Activated naive CD4-positive, alpha-beta T cell treated with anti-CD3 and anti-CD28 coated beads, Interleukin-2, amount 50 U/mL, for 72 hours (primary cell): ENCODE measurements at places on chromosomes 3 and 15. TPM values are rescaled to one million over a fixed set of nuclear protein-coding genes. Genes with fewer than 3 reads are reported as not detected.

DNA sequence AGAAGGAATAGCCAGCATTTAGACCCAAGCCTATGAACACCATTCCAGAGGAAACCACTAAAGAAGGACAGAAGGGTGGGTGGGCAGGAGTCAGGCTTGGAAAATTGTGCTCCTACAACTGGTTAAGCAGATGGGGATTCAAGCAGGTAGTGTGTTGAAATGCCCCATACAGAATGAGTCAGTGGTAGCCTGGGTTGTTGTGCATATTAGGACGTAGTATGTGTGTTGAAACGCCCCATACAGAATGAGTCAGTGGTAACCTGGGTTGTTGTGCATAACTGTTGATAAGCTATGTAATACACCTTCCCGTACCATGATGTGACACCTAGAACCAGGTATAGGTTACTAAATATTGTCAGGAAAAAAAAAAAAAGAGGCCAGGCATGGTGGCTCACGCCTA lies 34.0 kb downstream of the MINDY4B start:
- DNase-seq, result no peak

DNA sequence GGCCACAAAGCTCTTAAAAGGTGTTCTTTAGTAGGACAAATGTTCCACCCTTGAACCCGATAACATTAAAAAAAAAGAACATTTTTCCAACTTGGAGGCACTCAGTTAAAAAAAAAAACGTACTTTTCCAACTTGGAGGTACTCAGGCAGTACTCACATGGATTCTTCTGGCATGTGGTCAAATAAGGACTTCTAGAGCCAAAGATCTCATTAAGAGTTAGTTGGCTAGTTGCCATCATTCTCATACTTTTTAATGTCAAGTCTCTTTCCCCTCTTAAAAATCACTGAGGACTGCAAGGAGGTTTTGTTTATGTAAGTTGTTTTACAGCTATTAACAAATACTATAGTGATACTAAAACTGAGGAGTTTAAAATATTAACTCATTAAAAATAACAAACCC lies 101.0 kb downstream of the CADPS start:
- DNase-seq, result no peak

- DNase-seq, result no peak
Observed at GRCh38 chr3:85050821-85051220, 92.0 kb downstream of the CADM2 start.

DNA sequence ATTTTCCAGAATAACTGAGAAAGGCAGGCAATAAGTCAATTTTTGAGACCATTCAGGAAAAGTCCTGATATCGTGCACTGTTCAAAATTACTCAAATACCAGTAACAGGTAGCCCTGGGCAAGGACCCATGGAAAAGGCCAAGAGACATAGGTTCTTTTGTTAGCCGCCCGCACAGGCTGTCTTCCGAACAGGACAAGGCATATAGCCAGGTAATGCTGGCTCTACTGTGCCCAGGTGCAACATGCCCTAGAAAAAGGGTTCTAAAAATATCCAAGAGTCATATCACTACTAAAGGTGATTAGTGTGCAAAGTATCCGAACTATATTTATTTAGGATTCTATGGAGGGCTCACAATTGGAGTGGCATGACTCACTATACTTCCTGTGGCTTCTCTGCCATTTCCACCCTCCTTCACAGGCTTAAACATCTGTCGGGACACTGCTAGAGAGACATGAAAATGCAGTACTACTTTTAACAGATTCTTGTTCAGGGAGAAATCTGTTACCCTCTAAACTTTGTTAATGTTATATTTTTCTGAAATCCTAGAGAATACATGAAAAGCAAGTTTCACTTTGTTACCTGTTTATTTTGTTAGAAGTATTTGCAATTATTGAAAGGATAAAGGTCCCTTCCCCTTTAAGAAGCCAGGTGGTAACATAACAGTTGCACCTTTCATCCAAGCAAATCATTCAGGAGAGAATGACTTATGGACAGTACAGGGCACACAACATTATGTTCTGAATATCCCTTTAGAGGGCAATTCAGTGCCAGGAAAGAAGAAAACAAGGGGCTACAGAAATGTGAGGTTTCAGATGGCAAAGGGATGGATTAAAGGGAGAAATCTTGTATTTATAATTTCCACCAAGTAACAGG lies 293.3 kb upstream of the THBS1 start:
- no peak for DNase-seq

DNA sequence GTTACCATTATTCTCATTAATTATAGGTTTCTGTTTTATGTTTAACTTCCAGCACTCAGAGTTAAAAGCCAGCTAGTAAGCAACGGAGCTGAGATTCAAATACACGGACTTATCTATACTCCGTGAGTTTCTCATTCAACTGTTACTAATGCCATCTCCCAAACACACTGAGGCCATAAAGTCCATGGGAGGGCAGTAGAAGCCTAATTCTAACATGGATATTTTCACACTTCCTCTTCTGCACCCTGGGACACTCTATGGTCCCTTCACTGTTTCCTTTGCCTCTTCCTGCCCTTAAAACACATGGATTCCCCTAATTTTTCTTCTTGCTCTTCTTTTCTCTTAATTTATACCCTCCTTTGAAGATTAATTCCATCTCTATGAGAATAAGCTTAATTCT lies 245.0 kb downstream of the KLF13 start:
- no peak for DNase-seq

- peak; percentile 4 for DNase-seq
Observed at GRCh38 chr15:45521596-45522327, 793 bp downstream of the SLC30A4 start.

GRCh38 chr15:95350908-95351307 lies 979.6 kb upstream of the NR2F2 start:
- DNase-seq, result no peak

GRCh38 chr3:150975086-150975991 lies 2.8 kb upstream of the CLRN1 start:
- no peak for DNase-seq

- no peak for DNase-seq
Observed at GRCh38 chr3:151062611-151063010, 22.9 kb upstream of the MED12L start.

- DNase-seq, result no peak
Observed at GRCh38 chr3:67090474-67090873, 92.4 kb downstream of the KBTBD8 start.

DNA sequence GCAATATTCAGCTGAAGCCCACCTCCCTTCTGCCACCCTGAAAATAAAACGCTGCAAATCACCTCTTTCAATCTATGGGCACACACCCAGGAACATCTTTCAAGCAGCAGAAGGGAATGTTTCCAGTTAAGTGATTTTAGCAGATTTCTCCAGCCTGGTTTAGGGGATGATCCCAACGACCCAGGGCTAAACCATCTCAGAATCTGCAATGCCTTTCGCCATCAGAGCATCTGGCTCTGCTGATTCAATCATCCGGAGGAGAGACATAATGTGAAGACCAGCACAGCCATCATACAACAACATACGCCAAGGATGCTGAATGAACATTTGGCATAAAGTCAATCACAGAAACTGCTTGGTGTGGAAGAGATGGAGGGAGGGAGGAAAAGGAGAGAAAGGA lies 15.5 kb upstream of the LRRN1 start:
- no peak for DNase-seq

DNA sequence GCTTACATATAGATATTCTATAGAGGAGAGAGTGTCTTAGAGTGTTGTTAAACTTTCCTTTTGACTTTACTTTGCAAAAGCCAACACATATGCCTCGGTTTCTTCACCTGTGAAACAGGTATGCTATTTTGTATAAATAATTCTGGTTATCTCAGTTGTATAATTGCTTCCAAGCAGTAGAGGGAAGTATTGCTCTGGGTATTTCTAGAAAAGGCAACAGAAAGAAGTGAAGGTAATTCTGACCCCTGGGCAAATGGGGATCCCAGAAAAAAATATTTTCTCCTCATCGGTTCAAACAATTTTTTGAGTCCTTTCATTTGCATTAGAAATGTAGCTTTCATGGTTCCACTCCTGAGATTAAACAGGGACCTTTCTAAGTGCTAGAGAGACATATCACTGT lies 216.5 kb upstream of the SEMA6D start:
- DNase-seq, result no peak

- DNase-seq, result no peak
Observed at GRCh38 chr3:170529912-170530311, 56.0 kb downstream of the SLC7A14 start.

Gene PLA1A
- total RNA-seq, result not detected

Gene SCAPER
- total RNA-seq, result 33.3 TPM

Gene FSIP1
- total RNA-seq, result 1.1 TPM
